ENCODE measurements at places on chromosomes 5 and 9. TPM values are rescaled to one million over a fixed set of nuclear protein-coding genes. Genes with fewer than 3 reads are reported as not detected.

- DNase-seq, result no peak
Measured at GRCh38 chr9:137789295-137789895, 88.2 kb upstream of the CACNA1B start.

- no peak for DNase-seq
Measured at GRCh38 chr5:35160486-35161116, 69.7 kb downstream of the PRLR start.

GRCh38 chr9:81456431-81457006 lies 232.8 kb downstream of the TLE1 start:
- no peak for DNase-seq

- DNase-seq, result no peak
Measured at GRCh38 chr9:25602400-25603044, 75.7 kb downstream of the TUSC1 start.

DNA sequence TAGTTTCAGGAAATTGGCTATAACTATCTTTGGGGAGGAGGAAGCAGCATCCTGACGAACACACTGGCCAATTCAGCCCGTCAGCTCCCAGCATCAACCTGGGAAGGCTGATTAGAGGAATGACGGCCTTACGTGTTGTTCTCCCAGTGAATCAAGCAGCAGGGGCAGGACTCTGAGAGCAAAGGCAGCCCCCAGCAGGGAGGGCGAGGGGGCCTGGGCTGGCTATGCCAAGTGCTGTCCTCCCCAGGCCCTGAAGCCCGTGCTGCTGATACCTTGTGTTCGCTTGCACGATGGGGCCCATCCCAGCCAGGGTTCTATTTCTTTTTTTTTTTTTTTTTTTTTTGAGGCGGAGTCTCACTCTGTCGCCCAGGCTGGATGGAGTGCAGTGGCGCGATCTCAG lies 254.1 kb downstream of the FSTL4 start:
- DNase-seq, result no peak

DNA sequence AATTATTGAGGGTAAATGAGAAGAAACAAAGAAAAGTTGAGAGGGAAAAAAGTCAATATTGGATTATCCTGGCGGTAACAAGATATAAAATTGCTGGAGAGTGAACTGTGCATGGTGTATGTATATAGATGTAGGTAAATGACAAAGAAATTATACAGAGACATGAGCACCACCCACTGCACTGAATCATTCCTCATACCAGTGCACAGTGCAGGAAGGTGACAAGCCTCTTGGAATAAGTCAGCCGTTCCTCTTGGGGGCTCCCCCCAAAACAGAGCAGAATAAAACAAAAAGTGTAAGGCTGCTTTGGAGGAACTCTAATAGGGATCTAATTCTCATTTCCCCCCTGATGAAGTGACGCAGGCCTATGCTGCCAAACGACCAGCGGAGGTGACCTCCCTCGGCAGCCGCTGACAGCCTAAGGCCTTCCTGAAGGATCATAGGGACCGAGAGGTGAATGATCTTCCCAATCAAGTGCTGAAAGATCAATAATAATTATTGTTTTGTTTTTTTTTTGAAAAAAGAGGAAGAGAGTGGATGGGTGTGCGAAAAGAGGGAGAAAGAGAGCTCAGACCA lies 245.0 kb downstream of the PSAT1 start:
- DNase-seq, result no peak

DNA sequence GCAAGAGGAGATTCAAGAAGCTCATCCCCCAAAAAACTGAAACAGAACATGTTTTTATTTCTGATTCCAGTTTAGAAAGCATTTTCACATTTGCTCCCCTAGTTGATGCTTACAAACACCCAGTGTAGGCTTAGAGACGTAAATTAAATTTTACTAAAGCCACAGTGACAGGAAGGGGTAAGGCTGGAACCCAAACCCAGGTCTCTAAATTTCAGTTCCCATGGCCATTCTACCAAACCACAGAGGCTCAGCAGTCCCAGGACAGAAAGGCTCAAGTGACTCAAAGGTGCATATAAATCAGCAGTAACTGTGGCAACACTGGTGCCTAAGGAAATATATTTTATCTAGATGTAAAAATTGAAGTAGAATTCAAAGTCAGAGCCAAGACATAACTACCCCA lies 128.7 kb downstream of the CEP120 start:
- DNase-seq, result no peak

GRCh38 chr5:173882632-173883031 lies 5.5 kb upstream of the CPEB4 start:
- peak; percentile 64 for DNase-seq

DNA sequence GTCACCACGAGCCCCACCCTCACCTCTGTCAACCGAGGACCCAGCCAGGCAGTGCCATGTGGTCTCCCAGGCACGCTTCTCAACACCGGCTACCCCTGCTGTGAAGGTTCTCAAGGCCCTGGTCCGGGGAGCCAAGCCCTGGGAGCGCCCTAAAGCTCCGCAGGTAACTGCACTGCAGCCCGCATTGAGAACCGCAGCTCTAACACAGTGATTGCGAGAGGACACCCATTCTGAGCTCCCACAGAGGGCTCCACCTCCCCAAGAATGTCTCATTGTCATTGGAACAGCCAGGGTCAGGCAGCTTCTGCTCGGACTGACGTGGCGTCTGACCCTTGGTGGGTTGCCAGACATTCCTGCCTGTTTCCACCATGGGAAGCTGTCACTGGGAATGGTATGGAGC lies 88.3 kb downstream of the ANKRD33B start:
- no peak for DNase-seq

- DNase-seq, result no peak
Measured at GRCh38 chr5:45793638-45794532, 97.7 kb upstream of the HCN1 start.

DNA sequence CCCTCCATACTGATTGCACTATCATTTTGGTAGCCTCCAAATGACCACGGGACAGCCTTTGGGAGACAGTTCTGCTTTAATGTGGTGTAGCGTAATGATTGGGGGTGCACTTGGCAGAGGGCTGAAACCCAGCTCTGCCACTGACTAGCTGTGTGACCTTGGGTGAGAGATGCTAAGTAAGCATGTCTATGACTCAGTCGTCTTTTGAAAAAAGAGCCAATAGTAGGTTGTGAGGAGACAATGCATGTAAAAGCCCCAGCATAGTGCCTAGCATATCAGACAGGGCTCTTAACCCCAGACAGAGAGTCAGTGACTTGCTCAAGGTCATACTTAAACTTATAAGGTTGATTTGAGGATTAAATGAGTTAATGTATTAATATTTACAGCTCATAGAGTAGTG lies 18.0 kb upstream of the CXCL14 start:
- DNase-seq, result no peak

GRCh38 chr5:97142521-97143254 lies at the start of gene LIX1:
Gene LIX1 (minus strand): TSS chr5:97142611. CDS start chr5:97142576, 35 bp downstream.
- DNase-seq, result no peak

- DNase-seq, result no peak
Measured at GRCh38 chr9:100160021-100160420, 61.0 kb downstream of the INVS start.

GRCh38 chr5:104845541-104845940 lies 1283.0 kb upstream of the NUDT12 start:
- no peak for DNase-seq

DNA sequence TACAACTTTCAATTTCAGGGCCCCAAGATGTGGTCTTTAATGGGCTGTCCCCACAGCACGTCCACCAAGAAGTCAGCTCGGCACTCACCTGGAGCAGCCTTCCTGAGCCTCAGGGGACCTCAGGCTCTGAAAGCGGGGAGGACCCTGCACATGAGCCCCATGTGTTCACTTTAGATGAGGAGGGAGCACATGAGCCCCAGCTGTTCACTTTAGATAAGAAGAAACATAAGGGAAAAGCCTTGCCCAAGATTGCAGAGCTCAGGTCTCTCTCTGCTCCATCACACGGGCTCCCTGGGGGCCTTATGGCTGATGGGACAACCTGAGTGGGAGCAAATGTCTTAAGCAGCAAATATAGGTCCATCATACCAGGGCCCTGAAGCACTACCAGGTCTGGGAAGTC lies 56.4 kb downstream of the NIPSNAP3B start:
- DNase-seq, result no peak

- no peak for DNase-seq
Measured at GRCh38 chr5:9490494-9491097, 55.3 kb downstream of the SEMA5A start.

DNA sequence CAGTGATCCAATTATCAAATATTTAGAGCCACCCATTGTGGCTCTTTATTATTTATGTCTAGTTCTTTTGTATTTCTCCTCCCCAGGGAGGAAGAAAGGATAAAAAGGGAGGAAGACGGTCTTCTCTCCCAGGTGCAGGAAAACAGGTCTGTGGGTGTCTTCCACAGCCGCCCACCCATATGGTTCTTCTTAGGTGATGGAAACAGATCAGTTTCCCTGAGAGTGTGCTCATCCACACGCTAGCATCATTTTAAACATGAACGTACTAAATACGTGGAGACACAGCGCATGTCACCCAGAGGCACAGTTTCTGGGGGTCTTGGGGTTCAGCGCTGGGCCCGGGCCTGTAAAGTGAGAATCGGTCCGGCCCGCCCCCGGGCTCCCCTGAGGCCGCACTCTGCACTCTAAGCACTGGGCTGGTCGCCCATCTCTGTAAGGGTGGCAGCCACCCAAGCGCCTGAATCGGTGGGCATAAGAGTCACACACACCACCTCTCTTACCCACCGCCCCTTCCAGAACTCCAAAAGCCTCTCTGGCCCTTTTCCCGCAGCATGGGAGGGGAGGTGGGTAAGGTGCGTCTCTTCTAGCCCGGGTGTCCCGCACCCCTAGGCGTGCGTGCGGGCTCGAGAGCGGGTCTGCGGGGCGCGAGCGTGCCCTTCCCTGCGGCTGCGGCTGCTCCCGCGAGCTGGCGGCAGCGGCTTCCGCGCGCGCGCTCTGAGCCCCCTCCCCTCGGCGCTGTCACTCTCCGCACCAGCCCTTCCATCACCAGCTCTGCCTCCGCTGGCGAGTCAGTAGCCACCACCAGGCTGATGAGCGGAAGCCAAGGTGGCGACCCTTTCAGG lies 1.3 kb downstream of the PTCH1 start:
- no peak for DNase-seq

DNA sequence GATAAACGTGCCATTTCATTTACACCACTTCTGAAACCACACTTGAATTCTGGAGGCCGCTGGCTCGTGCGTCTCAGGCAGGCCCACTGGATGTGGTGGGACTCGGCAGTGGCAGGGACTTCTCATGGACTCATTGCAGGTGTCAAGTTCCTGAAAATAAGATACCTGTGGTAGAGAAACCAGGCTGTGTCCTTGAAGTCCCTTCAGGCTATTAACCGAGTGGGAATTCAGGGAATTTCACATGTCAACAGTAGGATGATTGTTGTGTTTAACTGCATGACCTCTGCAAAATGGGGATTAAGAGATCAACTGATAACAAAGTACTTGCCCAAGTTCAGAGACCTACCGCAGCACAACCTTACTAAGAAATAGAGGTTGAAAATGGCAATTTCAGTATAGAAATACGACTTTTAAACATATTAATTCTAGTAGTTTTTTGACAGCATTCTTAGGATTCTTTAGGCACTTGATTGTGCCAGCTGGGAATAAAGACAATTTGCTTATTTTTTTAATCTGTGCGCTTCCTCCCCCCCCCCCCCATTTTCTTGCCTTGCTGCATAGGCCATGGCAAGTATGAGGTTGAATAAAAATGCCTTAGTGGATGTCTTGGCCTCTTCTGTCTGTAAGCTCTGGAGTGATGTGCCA lies 26.8 kb downstream of the TRIP13 start:
- DNase-seq, result no peak

- DNase-seq, result peak; percentile 96
Measured at GRCh38 chr9:124834591-124834990, 18.7 kb upstream of the WDR38 start.

- DNase-seq, result no peak
Measured at GRCh38 chr9:83538172-83538889, at the start of gene FRMD3. Gene FRMD3 (minus strand): TSS chr9:83538401. CDS start chr9:83538231, 170 bp downstream.

- DNase-seq, result no peak
Measured at GRCh38 chr9:127184641-127185040, 62.2 kb upstream of the ANGPTL2 start.

DNA sequence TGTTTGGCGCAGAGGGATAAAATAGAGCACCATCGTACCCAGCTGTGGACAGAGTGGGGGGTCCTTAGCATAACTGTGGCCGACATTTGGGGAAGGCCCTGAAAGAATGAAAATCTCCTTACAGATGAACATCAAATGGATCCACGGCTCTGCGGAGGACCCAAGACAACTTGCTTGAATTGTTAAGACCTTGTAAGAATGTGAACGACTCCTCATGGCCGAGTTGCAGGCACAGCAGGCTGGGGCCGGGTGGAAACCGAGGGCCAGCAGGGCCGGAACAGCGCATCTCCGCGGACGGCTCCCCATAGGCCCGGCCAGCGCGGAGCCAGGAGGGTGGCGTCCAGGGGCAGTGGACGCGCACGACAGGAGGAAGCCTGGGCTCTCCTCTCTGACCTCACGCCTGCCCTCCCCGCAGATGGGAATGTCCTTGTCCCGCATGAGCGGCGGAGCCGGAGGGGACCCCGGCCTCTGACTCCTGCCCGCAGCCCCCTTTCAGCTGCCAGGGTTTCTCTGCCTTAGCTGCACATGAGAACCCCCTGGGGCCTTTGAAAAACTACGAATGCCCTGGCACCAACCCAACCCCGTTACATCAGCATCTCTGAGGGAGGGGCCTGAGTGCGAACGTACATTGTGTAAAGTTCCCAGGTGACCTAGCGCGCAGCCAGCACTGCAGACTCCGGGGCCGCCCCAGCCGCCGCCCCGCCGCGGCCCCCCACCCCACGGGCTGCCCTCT lies 36.2 kb upstream of the PTCH1 start:
- no peak for DNase-seq

DNA sequence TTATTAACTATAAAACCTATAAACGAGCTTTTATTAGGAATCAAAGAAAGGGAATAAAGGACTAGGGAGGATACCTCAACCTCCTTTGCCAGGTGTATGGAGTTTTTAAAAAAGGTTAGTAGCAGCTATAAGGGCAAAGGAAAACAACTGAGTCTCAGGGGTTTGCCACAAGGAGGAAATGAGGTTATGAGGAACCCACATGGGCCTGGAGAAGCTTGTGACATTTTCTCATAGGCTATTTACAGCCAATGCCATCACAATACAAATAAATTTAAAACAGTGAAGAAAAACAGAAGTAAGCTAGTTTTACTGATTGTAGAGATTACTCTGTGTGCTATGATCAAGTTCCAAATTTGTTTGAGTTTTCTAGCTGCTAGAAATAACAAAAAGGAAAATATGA lies 92.6 kb downstream of the CDKN2A start:
- DNase-seq, result no peak

- DNase-seq, result no peak
Measured at GRCh38 chr5:179308563-179309382, 36.5 kb downstream of the ADAMTS2 start.

The DOK3 gene
- 1.7 TPM for polyA plus RNA-seq

The IL13 gene
- polyA plus RNA-seq, result not detected

The MSMP gene
- not detected for polyA plus RNA-seq

The TPPP gene
- 2.5 TPM for polyA plus RNA-seq

The GABRA1 gene
- not detected for polyA plus RNA-seq

The SMC2 gene
- polyA plus RNA-seq, result 5.0 TPM

The CARD9 gene
- polyA plus RNA-seq, result 0.21 TPM

The SIGMAR1 gene
- polyA plus RNA-seq, result 74.9 TPM

The MYOT gene
- polyA plus RNA-seq, result 0.55 TPM

The IL4 gene
- polyA plus RNA-seq, result not detected
